Karpas-422 (cell line): ENCODE measurements at places on chromosomes 2 and 18.
A peak's percentile ranks its signal among the peaks of the same experiment; 100 is the strongest.

- DNase-seq: peak; percentile 76
Measured at GRCh38 chr2:31253356-31254131, 19.6 kb downstream of the EHD3 start.

- peak; percentile 16 for DNase-seq
Measured at GRCh38 chr2:233680361-233681045, 1.2 kb upstream of the UGT1A7 start.

DNA sequence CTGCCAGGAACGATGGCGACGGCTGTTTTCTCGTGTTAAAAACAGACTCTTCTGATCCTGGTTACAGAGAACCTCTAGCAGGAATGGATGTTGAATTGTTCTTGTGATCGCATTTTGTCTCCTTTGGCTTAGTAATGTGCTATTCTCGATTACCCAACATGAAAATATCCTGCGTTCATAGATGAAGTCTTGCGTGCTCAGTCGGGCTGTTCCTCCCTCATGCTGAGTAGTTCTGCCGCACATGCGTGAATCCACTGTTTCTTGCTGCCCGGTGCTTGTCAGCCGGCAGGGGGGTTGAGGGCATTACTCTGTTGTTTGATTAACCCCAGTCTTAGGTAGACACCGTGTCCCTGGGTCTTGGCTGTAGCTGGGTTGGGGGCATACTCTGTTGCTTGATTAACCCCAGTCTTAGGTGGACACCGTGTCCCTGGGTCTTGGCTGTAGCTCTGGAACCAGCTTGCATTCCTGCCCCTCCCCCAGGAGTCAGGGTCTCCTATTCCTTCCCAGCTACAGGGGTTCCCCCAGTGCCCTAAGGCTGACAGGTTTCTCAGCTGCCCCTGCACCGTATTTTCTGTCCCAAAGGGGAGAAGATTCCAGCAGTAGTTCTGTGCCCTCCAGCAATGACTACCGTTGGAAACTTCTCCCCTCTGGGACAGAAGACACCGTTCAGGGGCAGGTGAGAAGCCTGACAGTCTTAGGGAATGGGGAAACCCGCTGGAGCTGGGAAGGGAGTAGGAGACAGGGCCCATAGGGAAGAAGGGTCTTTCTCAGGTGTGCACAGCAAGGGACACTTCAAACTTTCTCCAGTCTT, 22.1 kb upstream of the ASB1 start:
- DNase-seq: no peak

DNA sequence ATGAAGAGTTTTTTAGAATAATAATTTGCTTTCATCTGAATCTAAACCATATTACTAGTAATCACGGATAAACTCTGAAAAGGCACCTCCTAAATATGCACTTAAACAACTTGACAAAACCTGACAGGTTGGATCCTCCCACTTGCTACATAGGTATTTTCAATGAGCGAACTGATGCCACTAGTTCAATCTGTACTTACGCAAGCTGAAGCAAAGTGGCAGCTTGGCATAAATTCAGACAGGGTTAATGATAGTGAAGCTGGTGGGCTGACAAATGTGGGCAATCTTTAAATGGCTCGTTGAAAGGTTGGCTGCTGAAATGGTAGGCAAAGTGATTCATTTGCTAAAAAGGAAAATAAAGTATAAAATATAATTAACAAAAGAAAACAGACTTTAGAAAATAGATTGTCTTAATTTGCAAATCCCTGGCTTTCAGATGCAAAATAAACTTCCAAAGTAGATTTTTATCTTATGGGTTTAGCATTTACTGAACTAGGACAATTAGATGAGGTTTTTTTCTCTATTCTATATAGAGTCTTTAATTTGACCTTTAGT, 1713.5 kb upstream of the SLC39A10 start:
- DNase-seq: no peak

DNA sequence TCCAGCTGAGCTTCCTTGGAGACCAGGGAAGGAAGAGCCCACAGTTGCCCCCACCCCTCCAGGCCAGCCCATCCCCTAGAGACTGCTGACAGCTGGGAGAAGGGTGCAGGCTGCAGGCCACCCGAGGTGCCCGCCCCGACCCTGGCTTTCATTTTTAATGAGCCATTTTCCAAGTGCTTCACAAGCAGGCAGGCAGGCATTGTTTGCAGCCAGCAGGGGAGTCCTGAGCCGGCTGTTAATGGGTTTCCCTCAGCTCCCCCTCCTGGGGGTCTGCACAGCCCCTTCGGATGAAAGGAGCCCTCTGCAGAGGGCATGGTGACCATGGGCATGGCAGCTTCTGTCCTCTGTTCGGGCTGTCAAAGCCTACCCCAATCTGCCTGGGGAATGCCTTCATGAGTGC, 94.5 kb downstream of the ZBTB7C start:
- no peak for DNase-seq

- peak; percentile 43 for DNase-seq
Measured at GRCh38 chr18:11591957-11592356, 17.4 kb upstream of the SLC35G4 start.

DNA sequence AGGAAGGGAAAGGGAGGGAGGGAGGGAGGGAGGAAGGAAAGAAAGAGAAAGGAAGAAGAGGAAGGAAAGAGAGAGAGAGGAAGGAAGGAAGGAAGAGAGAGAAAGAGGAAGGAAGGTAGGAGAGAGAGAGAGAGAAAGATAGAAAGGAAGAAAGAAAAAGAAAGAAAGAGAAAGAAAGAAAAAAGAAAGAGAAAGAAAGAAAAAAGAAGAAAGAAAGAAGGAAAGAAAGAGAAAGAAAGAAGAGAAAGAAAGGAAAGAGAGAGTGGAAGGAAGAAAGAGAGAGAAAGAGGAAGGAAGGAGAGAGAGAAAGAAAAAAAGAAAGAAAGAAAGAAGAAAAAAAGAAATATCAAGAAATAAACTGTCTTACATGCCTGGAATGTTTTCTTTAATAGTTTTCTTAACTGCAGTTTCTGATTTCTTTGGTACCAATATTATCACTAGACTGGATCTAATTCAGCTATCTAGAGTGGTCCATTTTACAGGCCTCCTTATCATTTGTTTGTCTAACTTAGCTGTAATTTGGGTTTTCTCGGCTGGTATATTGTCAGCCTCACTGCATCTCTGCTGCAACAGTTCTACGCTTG, 59.6 kb upstream of the MBOAT2 start:
- DNase-seq: no peak

DNA sequence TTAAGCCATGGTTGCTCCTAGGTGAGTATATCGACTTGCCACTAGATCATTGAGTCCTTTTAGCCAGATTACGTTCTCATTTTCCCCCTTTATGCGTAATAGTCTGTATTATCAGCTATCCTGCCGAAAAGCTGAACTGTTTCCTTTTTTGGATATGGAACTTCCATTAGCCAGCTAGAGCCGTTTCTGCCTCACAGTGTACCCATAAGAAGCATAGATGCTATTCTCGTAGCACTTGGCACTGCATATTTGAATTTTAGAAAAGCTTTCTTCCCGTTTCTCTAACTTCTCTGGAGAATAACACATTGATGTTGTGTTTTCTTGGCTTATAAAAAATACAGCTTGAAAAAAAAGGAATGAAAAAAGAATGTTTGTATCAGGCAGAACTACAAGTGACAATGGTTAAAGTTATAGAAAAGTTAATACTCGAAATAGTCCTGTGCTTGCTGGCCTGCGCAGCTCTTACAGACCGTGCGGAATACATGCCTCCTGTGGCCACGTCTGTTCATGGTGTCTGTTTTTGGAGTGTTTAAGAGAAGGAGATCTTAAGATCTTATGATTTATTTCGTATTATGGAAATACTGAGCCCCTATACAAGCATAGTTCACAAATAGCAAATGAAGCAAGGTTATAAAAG, 710 bp downstream of the DUSP19 start:
- peak; percentile 45 for DNase-seq

DNA sequence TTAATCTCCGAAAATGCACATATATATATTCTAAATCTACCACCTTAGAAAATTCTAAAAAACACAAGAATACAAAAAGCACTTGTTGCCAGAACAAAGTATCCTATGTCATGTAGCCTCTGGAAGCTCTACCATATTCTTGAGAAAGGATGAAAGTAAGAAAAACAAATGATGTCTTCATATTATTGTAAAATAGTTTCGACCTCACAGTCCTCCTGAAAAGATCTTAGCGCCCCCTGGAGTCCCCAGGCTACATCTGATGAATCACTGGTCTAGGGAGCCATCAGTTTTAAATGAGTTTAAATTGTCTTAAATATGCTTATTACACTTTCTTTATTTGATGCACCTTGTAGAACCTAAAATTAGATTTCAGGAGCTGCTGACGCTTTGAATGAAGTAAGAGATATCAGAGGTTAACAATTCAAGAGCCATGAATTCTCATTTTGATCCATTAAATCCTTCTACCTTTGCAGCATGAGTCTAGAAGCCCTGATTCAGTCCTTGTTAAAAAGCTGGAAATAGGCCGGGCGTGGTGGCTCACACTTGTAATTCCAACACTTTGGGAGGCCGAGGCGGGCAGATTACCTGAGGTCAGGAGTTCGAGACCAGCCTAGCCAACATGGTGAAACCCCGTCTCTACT, 138.8 kb downstream of the MCFD2 start:
- peak; percentile 84 for DNase-seq

DNA sequence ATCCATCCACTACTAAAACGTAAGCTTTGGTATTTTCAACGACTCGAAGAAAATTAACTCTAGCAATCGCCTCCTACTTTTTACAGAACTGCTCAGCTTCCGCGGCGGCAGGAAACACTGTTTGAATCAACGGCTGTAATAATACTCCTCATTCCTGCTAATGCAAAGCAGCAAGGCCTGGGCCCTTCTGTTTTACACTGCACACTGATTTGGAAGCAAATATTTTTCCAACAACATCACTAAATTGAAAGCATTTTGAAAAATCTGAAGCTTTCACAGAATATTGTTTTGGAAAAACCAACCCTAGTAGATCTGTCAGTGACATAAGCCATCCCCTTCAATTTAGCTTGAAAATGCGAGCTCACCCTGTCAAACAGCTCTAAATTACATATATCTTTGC, 261.2 kb downstream of the TXNL1 start:
- no peak for DNase-seq

GRCh38 chr2:168916331-168916675, 15.2 kb downstream of the G6PC2 start:
- no peak for DNase-seq

DNA sequence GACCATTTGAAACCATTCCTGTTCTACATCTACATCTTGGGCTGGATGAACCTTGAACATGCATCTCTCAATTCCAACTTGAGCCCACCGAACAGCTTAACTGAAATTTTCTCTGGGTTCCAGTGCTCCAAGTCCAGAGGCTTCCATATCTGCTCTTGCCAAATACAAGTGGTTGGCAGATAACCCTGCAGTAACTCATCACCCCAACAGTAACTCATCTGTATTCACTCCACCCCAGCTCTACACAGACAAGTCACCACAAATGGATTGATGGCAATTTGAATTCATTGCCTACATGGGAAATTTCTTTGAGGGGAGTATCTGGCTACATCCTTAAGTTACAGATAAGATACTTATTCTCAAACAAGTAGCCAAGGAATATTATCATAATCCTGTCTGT, 502.4 kb upstream of the TNP1 start:
- no peak for DNase-seq

GRCh38 chr18:903701-904100, 970 bp upstream of the ADCYAP1 start:
- no peak for DNase-seq
